Urinary bladder (tissue), 4 donors: ENCODE measurements at places on chromosomes 7 and 10.

DNA sequence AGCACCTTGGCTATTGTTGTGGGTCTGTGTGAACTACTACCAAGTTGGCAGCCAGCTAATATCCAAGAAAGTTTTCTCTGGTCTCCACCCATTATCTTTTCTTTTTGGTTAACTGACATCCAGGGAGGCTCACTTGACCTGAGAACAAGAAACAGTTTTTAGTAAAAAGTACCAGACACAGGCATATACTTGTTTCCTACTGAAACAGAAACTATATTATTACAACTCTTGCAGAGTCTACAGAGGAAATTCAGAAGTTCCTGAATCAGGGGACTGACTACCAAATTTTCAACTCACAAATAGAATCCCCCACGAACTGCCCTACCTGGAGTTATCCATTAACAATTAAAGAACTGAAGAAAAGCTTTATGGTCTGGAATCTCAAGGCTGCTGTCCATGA lies 168.9 kb downstream of the KCND2 start:
- DNase-seq: no peak

- DNase-seq: no peak
Observed at GRCh38 chr10:132011024-132011423, 29.3 kb upstream of the BNIP3 start.

- no peak for DNase-seq
Observed at GRCh38 chr7:130914554-130915294, 180.7 kb upstream of the KLF14 start.

GRCh38 chr7:152574892-152575548 lies 100.9 kb downstream of the XRCC2 start:
- DNase-seq: no peak

GRCh38 chr7:72037516-72037915 lies 374.6 kb downstream of the CALN1 start:
- DNase-seq: no peak

DNA sequence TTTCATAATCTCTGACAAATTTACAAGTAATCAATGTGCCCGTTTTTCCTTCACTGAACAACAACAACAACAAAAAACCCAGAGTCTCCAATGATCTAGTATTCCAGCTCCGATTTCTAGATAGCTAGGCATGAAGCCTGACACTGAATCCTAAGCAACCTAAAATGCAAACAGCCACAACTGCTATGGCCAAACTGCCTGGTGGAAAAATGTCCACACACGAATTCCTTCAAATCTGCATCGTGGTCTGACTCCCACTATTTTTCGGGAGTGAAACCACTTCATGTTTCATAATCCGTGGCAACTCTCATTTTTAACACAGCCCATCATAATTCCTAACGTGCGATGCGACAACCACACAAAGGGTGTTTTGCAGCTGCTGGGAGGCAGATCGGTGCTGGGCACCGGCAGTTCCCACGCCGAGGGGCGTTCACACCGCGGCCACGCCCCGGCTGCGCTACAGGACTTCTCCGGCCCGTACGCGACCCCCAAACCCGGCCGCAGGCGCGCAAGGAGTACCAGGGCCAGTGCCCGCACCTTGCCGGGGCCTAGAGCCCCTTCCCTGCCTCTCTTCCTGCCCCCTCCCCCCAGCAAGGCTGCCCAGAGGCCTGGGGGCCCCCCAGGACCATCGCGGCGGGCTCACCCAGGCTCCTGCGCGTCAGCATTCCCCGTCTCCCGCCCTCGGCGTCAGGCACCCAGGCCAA lies 814 bp downstream of the RUFY2 start:
- DNase-seq: peak; percentile 1

DNA sequence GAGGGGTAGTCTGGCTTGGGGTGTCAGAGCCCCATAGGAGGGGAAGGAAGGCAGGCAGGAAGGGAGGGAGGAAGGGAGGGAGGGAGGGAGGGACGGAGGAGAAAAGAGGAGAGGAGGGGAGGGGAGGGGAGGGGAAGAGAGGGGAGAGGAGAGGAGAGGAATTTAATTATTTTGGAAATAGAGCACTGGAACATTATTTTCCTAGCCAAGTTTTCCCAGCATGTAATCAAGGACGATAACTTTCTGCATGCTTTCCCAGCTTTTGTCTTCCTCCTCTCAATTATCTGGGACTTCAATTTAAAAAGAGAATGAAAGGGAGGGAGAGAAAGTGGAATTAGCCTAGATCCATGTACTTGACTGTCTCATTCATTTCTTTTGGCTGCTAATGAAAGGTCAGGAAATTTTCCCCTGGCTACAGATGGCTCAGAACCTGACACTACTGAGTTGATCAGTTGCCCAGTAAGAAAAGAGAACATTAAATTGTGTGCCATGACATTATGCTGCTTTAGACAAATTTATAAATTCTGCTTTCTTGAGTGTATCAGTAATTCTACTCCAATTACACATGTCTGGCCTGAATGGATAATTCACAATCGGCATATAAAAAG lies 148.8 kb downstream of the LRRC4 start:
- DNase-seq: no peak

DNA sequence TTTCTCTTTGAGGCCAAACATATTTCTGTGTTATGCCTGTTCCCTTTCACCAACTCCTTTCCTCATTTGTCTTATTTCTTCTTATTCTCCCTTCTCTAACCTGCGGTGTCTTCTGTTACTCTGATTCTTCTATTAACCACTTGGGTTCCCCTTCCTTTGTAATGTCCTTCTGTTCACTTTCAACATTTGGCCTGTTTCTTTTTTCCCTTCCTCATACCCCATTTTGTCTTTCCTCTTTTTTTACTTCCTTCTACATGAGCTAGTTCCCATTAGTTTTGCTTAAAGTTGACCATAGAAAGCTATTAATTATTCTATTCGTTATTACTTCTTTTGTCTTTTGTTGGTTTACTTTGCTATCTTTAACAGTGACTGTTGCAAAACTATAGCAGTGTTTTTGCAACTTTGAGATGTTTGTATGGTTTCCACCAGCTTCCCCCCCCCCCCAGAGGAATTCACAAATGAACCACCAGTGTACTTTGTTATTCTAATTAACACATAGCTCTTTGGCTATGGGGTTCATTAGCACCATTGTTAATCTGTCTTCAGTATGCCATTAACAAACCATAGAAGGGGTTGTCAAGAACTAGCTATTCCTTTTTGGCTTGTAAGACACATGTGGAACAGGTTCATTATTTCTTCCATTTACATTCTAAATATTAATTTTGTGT lies 2.9 kb downstream of the LRGUK start:
- DNase-seq: no peak

GRCh38 chr7:139619367-139619657 lies 95.8 kb downstream of the CLEC2L start:
- no peak for DNase-seq

- DNase-seq: no peak
Observed at GRCh38 chr10:22544325-22545068, 169.9 kb downstream of the PIP4K2A start.

- DNase-seq: no peak
Observed at GRCh38 chr10:16799621-16800020, 17.6 kb downstream of the RSU1 start.

GRCh38 chr10:103757531-103758293 lies 97.7 kb downstream of the SH3PXD2A start:
- DNase-seq: no peak

- DNase-seq: no peak
Observed at GRCh38 chr10:121288864-121289661, 309.2 kb downstream of the FGFR2 start.

DNA sequence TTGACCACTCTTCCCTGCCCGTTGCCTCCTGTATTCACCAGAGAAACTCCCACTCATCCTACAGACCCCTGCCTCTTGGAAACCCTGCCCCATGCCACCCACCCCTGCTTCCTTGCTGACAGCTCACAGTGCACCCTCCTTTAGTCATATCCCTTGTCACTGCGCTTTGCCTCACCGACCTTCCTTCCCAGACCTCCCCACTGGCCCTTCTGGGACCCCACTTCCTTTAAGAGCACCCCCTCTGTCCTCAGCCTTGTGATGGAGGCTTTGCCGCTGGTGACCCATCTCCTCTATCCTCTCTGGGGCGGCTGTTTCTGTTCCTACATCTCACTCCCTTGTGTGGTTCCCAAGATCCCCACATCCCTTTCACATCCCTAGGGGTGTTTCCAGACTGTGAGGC lies 92.8 kb upstream of the ZMIZ1 start:
- no peak for DNase-seq

DNA sequence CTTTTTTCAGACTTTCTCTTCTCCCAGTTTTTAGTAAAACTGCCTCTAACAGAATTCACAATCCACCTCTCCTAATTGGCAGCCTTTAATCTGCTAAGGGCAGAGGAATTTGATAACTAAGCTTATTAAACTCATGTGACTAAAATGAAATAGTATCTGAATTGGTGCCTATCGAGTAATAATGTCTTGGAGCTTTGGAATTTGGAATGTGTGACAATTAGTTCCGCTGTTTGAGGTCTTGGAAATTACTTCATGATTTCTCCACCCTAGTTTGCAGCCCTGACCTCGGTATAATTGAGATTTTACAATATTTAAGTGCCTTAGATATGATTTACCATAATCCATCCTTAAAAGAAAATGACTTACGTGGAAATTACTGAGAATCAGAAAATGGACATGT lies 190.4 kb upstream of the NEBL start:
- DNase-seq: no peak
